Stimulated activated CD4-positive, alpha-beta T cell treated with anti-CD3 and anti-CD28 coated beads, Interleukin-2, amount 100 ng/mL, for 48 hours (primary cell): ENCODE measurements at places on chromosomes 12 and 14.

DNA sequence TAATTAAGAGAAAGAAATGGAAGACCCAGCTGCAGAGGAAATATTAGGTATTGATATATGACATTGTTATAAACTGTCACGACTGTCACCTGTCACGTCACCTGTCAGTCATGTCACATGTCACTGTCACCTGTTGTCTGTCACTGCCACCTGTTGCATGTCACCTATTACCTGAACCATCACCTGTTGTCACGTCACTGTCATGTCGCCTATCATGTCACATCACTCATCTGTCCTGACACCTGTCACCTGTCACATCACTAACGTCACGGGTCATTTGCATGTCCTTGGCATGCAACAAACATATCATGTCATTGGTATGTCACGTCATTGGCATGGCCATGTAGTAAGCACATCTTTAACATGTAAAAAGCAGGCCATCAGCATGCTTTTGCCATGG is 26.6 kb upstream of the TESC start:
- DNase-seq, result no peak

- DNase-seq, result no peak
Observed at GRCh38 chr12:124451637-124452243, 115.7 kb downstream of the NCOR2 start.

DNA sequence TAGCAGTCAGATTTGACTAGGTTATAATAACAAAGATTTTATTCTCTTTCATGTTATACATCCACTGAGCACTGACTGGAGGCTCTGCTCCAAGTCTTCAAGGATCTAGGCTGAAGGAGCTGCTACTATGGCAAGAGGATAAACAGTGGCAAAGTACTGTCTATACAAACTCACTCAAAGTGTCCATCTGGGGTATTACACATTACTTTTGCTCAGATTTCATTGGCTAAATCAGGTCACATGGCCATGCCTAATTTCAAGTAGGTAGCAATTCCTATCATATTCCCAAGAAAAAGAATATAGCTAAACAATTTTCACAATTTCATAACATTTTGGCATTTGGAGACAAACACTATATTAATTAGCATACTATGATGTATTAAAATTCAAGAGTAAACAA is 40.9 kb downstream of the CDK17 start:
- DNase-seq, result no peak

DNA sequence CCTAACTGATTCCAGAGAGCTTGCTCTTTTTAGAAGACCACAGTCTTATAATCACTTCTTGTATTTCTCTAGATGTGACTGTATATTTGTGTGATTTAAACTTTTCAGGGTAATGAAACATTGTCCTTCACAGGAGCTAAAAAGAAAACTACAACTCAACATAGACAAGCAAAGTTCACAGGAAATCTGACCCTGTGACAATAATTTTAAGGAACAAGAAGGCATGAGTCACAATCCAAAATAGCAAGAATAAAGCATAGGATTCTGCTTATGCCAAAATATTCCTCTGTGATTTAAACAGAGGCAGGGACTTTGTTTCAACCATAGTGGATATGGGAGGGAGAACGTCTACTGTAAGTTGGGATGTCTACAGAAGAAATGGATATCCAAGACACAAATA is 44.3 kb downstream of the GPR65 start:
- no peak for DNase-seq

- no peak for DNase-seq
Observed at GRCh38 chr12:7039403-7039802, 21.1 kb upstream of the C1S start.

GRCh38 chr12:120720234-120720986 is 5.2 kb upstream of the ACADS start:
- no peak for DNase-seq

DNA sequence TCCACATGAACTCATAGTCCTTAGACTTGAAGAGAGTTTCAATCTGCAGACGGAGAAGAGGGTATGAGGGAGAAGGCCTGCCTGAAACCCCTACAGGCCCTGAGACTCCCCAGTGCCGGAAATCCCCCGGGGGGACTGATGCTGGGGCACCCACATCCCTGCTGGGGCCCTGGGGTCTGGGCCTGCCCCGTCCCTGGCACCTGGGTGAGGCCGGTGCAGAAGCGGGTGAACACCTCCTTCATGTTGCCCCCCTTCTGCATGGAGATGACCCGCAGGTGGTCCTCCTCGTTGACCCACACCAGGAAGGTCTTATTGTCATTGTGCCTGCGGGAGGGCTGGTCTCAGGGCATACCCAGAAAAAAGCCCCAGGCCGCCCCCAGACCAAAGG is 2.4 kb downstream of the CKB start:
- DNase-seq, result no peak

DNA sequence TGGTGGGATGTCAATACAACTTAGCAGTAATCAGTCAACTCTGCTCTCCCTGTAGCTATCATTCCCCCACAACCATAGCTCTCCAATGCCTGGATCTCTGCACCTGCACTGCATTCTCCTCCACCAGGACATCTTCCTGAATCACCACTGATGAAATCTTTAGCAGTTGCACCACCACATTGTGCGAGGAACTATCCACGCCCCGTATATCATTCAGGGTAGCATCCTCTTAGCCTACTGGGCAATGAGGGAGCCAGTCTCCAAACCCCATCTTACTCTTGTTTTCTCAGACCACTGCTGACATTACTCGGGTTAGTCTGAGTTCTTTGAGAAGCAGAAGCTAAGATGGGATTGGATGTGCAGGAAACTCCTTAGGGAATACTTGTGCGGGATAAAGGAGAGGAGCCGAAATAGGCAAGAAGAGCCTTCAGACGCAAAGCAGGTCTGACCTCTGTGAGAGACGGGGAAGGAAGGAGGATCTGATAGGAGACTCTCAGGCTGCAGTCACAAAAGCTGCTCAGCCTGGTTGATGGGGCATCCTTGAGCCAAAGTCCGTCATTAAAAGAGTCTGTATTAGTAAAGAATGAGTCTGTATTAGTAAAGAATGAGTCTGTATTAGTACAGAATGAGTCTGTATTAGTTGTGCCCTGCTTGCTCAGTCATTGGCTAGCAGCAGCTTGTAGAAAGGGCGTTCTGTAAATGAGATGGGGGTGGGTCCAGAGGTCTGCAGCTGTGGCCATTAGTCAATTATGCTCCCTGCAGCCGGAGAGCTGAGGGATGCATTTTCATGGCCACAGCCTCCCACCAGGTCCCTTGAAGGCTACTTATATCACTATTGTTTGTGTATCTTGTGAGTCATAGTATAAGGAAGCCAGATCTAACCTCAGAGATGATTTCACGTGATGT is 49.6 kb upstream of the RASSF3 start:
- DNase-seq, result no peak

- no peak for DNase-seq
Observed at GRCh38 chr12:47808574-47809365, 10.9 kb downstream of the HDAC7 start.

- no peak for DNase-seq
Observed at GRCh38 chr12:103806803-103807202, 34.2 kb downstream of the NT5DC3 start.

- DNase-seq, result no peak
Observed at GRCh38 chr14:68552602-68553001, 240.3 kb downstream of the ZFP36L1 start.

DNA sequence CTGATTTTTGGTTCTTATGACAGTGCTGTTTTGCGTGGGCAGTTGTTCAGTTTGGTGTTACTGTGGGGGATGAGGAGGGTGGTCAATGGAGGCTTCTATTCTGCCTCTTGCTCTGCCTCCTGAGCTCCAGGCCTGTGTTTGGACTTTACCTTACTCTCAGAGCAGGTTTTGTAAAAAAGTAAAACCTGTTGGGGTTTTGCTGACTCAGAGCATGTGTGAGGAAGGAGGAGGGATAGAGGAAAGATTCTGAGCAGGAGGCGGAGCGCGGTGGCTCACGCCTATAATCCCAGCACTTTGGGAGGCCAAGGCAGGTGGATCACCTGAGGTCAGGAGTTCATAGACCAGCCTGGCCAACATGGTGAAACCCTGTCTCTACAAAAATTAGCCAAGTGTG is 6.7 kb downstream of the A2ML1 start:
- DNase-seq, result no peak

GRCh38 chr12:110775997-110776396 is 33.3 kb upstream of the PPP1CC start:
- DNase-seq, result no peak

DNA sequence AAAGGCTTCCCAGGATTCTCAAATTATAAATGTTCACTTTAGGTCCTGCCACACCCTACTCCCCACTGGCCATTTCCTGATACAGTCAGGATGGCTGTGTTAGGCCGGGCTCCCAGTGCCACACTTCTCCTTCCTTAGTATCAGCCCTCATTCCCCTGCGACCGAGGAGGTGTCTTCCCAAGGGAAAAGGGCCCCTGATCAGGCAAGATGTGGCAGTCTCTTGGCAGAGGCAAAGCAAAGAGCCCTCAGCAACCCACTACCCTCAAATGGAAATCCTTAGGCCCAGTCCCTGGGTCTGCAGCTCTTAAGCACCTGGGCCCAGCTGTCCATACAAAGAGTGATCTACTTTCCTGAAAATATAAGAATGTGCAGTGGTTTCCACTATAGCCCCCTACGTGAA is 96.5 kb upstream of the VASH1 start:
- no peak for DNase-seq

DNA sequence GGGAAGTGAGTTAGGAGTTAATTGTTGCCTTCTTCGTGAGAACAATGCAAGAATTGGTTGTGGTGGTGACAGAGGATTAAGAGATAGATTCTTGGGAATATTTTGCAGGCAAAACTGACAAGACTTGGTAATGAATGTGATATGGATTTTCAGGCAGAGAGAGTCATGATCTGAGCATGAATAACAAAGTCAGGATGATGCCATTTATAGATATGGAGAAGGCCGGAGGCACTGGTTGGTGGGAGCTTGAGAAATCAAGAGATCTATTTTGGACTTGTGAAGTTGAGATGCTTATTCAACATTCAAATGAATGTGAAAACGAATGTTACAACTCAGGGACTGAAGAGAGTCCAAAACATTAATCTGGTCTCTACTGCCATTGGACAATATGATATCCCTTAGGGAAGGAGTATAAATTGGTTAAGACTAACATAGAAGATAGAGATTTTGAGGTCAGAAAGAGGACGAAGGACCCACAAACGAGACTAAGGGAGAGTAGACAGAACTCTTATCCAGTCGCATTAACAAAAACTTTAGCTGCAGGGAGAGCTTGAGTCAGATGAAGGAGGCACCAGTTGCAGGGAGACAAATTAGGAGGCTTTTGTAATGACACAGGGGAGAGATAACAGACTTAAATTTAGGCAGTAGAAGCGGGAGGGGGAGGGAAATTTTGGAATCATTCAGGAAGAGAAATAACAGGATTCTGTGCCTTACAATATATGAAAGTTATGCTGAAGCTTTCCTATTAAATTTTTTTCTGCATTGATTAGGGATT is 1090.6 kb downstream of the GALC start:
- no peak for DNase-seq

- DNase-seq, result no peak
Observed at GRCh38 chr12:45660330-45660729, 69.2 kb upstream of the ARID2 start.

DNA sequence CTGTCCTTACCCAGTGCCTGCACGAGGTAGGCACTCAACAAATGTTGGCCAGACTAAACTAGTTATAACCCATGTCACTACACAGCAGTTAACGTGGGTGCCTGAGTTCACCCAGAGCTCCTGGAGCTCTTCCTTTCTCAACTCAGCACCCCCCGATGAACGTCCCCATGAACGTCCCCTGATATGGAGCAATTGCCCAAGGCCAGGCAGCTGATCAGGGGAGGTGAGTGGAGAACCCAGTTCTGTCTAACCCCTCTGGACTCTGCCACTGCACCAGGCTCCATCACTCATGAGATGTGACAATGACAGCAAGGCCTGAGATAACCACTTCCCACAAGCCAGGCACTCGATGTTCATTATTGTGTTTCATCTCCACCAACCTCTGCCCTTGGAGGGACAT is 199.0 kb downstream of the BCL11B start:
- DNase-seq, result no peak

GRCh38 chr12:7705846-7706245 is 5.4 kb upstream of the DPPA3 start:
- no peak for DNase-seq

DNA sequence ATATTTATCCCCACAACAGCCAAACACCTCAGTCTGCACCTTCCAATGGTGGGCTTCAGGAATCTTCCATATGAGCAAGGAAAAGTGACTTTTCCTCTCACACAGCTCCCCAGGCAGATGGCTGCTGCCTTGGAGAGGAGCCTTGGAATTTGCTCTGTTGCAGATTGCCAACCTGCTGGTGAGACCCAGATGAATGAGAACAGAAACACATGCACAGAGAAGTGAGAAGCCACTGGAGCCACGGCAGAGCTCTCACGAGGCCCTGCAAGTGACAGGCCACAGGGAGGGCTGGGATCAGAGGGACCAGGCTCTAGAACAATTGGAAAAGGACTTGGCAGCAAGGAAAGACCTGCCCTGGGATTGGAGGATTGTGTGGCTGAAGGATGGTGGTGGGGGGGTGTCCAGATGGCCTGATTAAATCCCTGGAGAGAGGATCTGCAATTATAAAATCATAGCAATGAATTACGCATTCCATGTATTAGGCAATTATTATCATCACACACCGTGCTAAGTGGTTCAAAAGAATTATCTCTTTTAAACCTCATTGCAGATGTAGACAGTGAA is 84.9 kb upstream of the PWP1 start:
- no peak for DNase-seq

GRCh38 chr14:101130861-101131260 is 227.3 kb upstream of the RTL1 start:
- no peak for DNase-seq

DNA sequence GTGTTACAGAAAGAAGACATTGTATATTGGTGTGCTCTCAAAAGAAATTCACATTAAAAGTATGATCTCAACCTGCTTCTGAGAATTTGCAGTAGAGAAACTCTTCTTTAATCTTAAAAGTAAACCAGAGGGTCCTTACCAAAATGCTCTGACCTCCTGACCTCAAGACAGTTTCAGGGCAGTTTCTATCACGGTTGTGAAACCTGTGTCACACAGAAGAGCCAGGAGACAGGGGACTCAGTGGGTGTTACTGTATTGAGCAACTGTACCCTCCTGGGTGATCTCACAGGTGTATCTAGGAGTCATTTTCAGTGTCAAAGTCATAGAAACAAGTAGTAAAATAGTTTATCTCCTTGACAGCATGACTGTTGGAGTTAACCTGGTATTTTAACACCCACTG is 178.0 kb downstream of the GRIP1 start:
- DNase-seq, result no peak

- DNase-seq, result no peak
Observed at GRCh38 chr12:130737731-130738130, 21.6 kb upstream of the RIMBP2 start.

DNA sequence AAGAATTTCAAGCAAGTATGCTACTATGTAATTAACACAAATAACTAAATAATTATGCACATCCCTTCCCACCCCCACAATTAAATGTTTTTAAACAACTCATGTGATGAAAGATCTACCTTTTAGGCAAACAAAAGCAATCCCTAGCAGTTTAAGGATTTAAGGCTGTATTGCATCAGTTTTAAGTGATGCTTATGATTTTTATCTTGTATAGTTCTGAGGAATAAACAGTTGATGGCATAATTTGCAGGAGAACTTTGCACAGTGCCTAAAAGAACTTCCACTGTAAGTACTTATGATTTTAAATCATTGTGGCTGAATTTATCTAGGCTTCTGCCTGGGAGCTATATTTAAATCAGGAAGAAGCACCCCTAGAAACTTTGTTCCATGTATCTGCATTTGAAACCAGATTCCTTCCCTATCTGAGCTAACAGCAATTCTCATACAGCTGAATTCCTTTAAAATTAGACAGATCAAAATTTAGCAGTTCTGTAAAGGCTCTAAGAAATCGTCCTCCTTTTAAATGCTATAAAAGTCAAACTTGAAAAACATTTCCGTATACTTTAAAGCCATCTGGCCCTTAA is 388.6 kb downstream of the BCAT1 start:
- DNase-seq, result no peak
